KBM-7 (cell line): ENCODE measurements at places on chromosomes 4 and X.
A peak's percentile ranks its signal among the peaks of the same experiment; 100 is the strongest.

- DNase-seq = no peak
Observed at GRCh38 chr4:168711197-168712140, 214.6 kb downstream of the PALLD start.

GRCh38 chrX:110962451-110962850 is 133.5 kb upstream of the PAK3 start:
- DNase-seq = no peak

DNA sequence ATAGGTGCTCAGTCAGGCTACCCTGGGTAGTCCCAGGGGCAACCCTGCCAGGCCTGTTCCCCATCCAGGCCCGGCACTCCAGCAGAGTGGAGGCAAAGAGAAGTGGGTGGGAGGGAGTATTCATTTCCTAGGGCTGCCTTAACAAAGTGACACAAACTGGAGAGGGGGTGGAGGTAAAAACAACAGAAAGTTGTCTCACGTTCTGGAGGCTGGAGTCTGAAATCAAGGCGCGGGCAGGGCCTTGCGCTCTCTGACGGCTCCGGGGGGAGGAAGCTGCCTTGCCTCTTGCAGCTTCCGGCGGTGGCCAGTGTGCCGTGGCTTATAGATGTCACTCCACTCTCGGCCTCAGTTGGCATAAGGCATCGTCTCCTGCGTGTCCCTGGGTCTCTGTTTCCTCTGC is 90.8 kb downstream of the DCTD start:
- peak; percentile 48 for DNase-seq

- no peak for DNase-seq
Observed at GRCh38 chrX:3165808-3166207, 124.5 kb downstream of the ARSF start.

DNA sequence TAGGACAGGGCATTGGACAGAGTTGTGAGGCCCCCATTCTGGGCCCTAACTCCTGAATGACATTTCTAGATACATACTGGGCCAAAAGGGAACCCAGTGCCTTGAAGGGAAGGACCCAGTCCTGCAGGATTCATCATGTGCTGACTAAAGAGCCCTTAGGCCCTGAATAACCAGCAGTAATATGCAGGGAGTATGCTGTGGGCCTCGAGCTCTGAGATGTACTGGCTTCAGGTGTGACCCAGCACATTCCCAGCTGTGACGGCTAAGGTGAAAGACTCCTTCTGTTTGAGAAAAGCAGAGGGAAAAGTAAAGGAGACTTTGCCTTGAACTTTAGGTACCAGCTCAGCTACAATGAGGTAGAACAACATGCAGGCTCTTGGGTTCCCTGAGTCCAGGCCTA is 138.2 kb upstream of the HUWE1 start:
- DNase-seq = no peak

GRCh38 chr4:26088433-26088928 is 174.5 kb downstream of the SMIM20 start:
- DNase-seq = peak; percentile 31

- DNase-seq = peak; percentile 35
Observed at GRCh38 chrX:43618366-43619205, 37.5 kb upstream of the MAOA start.

- DNase-seq = peak; percentile 36
Observed at GRCh38 chrX:111519215-111519614, 7.8 kb downstream of the SERTM2 start.

- DNase-seq = no peak
Observed at GRCh38 chr4:56026596-56026995, 77.9 kb downstream of the CEP135 start.

GRCh38 chrX:20451929-20452328 is 185.2 kb upstream of the RPS6KA3 start:
- no peak for DNase-seq

DNA sequence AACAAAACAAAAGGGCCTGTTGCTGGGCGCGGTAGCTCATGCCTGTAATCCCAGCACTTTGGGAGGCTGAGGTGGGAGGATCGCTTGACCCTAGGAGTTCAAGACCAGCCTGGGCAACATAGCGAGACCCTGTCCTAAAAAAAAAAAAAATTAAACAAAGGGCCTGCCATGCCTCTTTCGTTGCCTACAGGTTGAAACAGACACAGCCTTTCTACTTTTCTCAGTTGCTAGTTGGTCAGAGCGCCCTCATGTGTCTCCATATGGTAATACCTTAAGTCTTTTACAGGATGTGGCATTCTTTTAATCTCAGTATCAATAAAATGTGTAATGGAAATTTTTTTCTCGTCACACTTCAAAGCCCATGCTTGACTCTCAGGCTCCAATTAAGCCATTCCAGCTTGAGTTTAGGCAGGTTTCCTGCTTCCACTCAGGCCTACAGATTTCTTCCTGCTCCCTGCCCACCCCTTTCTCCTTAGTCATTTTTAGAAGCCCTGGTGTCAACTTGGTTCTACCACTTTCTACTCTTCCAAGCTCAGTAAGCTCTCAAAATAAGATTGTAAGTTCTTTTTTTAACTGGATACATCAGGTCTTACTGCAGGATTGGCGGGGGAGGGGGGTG is 4.6 kb upstream of the SOWAHD start:
- peak; percentile 88 for DNase-seq

- DNase-seq = no peak
Observed at GRCh38 chr4:183098019-183098722, 886 bp upstream of the WWC2 start.

- DNase-seq = no peak
Observed at GRCh38 chr4:111502626-111503025, 642.6 kb upstream of the FAM241A start.

GRCh38 chrX:27838185-27838584 is 30.4 kb downstream of the MAGEB10 start:
- DNase-seq = no peak

GRCh38 chr4:80431203-80431965 is 95.9 kb downstream of the CFAP299 start:
- DNase-seq = no peak

GRCh38 chr4:26762650-26763049 is 98.0 kb upstream of the STIM2 start:
- no peak for DNase-seq

GRCh38 chr4:70902577-70903290 is 565 bp downstream of the MOB1B start:
- peak; percentile 57 for DNase-seq

DNA sequence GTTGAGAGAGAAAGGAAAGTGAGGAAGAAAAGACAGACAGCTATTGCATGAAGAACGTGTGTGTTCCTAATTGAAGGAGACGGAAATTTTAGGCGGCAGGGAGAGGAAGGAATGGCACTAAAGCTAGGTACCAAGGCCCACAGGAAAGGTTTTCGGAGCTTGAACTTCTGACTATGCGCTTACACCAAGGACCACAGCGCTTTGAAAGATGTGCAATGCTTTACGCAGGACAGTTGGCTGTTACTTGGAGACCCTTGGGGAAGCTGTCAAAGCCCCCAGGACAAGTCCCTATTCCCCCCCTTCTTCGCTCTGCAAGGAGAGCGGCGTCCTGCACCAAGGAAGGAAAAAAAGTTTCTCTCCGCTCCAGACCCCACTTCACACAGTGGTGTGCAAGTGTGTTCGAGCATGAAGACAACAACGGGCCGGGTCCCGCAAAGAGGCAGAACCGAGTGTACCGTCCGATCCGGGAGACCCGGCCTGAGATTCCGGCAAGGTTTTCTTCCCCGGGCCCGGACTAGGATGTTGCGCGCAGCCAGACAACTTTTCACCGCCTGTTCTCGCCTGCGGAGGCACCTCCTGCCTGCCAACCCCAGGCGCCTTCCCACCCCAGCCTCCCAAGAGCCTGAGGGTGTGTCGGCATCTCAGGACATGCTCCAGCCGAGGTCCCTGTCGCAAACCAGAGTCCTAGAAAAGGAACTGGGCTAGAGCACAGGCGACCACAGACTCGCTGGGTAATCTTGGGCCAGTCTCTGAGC is 896 bp downstream of the KDR start:
- DNase-seq = no peak

DNA sequence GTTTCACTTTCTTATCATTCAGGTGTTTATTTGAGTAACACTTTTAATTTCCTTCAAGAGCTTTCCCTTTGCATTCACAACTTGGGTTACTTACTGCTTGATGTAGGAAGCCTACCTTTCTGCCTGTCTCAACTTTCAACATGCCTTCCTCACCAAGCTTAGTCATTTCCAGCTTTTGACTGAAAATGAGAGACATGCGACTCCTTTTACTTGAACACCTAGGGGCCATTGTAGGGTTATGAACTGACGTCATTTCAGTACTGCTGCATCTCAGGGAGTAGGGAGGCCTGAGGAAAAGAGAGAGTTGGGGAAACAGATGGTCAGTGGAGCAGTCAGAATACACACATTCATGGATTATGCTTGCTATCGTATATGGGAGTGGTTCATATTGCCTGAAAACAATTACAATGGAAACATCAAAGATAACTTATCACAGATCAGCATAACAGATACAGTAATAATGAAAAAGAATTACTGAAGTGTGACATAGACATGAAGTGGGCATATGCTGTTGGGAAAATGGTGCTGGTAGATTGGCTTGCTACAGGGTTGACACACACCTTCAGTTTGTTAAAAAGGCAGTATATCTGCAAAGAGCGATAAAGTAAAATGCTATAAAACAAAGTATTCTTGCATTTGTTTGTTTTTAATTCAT is 25.7 kb downstream of the USP53 start:
- DNase-seq = no peak

DNA sequence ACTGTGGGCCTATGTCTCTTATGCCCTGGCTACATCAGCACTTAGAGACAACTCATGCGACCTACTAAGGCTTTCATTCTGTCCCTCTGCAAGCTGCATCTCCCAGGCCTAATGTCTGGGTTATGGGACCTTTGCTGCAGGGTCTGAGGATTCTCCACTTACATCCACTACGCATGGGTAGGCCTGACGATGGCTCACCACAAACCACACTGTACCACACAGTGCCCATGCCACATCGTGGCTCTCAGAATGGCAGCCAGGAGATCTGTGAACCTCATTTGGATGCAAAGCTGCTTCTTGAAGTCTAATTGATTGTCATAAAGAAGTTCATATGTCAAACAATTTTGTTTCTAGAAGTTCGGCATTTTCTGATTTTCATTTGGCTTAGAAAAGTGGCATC is 84.6 kb upstream of the BEND4 start:
- DNase-seq = no peak

DNA sequence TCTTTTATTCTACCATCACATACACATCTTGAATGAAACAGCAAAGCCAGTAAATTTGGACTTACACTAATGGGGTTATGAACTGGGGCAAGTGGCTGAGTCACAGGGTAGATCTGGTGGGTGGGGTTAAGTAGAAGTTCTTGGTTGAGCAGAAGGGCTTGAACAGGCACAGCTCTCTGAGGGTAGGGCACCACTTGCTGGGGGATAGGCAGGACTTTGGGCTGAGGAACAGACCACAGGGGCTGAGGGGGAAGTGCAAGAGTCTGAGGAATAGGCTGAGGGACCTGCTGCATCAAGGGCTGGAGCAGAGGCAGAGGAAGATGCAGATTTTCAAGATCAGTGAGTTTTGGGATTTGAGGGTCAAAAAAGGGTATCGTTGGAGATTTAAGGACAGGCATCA is 8.3 kb downstream of the CSN2 start:
- no peak for DNase-seq

DNA sequence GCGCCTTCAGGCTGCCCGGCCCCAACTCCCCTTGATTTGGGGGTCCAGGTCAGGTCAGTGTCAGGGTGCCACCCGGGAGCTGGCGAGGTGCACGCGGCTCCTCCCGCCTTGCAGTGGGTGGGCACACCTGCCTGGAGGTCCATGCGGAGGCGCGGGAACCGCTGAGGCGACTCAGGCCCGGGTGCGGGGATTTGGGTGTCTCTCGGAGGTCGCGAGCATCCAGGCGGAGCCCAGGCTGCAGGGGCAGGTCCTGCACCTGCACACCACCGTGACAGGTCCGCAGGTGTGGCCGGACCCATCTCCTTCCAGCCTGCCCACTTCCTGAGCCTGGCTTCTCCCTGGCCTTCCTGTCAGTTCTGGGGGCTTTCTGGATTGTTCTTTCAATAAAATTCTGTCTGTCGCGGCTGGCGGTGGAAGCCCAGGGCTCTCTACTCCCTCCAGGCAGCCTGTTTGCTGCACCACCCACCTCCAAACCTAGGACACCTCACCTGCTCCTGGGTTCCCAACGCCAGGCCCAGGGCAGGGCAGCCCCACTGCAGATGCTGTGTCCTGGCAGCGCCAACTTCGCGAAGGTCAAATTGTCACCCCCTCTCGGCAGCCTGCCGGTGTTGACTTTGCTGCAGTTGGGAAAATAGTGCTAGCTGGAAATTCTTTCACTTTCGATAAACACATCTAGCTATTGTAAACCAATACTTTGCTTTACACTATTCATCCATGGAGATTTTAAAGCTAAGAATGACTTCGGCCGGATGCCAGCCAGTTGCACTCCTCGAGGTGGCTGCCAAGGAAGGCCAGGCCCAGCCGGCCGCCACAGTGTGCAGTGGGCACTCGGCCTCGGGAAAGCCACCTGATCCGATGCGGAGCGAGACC is 35.9 kb downstream of the FGFRL1 start:
- DNase-seq = no peak

DNA sequence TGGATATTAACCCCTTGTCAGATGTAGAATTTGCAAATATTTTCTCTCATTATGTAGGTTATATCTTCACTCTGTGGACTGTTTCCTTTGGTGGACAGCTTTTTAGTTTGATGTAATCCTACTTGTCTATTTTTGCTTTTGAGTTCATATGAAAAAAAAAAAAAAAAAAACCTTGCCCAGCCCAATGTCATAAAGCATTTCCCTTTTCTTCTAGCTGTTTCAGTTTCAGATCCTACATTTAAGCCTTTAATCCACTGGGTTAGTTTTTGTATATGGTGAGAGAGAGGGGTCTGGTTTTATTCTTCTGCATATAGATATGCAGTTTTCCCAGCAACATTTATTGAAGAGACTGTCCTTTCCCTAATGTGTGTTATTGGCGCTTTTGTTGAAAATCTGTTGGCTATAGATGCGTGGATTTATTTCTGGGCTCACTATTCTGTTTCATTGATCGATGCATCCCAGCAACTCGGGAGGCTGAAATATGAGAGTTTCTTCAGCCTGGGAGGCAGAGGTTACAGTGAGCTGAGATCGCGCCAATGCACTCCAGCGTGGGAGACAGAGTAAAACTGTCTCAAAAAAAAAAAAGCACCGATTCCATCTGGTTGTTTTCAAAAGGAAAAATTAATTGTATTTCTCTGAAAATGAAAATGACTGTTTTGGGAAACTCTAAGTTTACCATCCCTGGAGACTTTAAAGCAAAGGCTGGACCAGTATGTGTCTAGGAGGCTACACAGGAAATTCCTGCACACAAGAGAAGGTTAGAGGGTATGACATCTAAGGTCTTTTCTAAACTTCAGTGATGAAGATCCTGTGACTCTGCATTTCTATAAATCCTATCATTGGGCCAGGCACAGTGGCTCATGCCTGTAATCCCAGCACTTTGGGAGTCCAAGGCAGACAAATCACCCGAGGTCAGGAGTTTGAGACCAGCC is 35.6 kb downstream of the STEEP1 start:
- DNase-seq = peak; percentile 22

GRCh38 chrX:69120476-69120875 is 44.8 kb downstream of the PJA1 start:
- no peak for DNase-seq

- DNase-seq = peak; percentile 39
Observed at GRCh38 chr4:186844059-186844681, 120.5 kb upstream of the FAT1 start.

GRCh38 chr4:152099555-152099954 is 338.7 kb upstream of the GATB start:
- DNase-seq = no peak

- no peak for DNase-seq
Observed at GRCh38 chr4:183240581-183241321, 79.3 kb downstream of the CLDN22 start.

- DNase-seq = no peak
Observed at GRCh38 chrX:150849486-150849885, 49.0 kb downstream of the CD99L2 start.

GRCh38 chr4:108139089-108139488 is 29.6 kb downstream of the LEF1 start:
- no peak for DNase-seq

GRCh38 chr4:140156529-140157171 is 2.7 kb upstream of the MAML3 start:
- DNase-seq = peak; percentile 69
